Brain pericyte (primary cell): ENCODE measurements at places on chromosomes 6 and 20.

GRCh38 chr6:107823047-107823557 lies 1.0 kb downstream of the SCML4 start:
- DNase-seq: no peak

GRCh38 chr20:50358971-50359370 lies 151.2 kb upstream of the PTPN1 start:
- DNase-seq: no peak

- no peak for DNase-seq
Observed at GRCh38 chr6:37731888-37732287, 34.2 kb upstream of the MDGA1 start.

- DNase-seq: peak; percentile 11
Observed at GRCh38 chr6:54284161-54284860, 23.9 kb upstream of the TINAG start.

GRCh38 chr6:1076531-1077459 lies 235.1 kb upstream of the FOXQ1 start:
- DNase-seq: no peak

DNA sequence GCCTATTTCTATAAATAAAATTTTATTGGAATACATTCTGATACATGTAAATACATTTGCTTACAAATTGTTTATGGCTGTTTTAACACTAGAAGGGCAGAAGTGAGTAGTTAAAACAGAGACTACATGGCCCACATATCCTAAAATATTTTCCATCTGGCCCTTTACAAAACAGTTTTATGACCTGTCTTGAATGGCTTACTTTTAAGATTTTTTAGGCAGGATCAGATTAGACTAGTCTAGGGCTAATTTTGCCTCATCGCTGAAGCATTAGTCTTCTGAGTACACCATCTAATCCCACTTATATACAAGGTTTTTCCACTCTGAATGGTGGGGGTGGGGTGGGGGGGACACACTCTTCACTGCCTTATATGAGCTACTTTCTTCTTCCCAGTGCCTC lies 27.1 kb downstream of the PLAGL1 start:
- DNase-seq: no peak

DNA sequence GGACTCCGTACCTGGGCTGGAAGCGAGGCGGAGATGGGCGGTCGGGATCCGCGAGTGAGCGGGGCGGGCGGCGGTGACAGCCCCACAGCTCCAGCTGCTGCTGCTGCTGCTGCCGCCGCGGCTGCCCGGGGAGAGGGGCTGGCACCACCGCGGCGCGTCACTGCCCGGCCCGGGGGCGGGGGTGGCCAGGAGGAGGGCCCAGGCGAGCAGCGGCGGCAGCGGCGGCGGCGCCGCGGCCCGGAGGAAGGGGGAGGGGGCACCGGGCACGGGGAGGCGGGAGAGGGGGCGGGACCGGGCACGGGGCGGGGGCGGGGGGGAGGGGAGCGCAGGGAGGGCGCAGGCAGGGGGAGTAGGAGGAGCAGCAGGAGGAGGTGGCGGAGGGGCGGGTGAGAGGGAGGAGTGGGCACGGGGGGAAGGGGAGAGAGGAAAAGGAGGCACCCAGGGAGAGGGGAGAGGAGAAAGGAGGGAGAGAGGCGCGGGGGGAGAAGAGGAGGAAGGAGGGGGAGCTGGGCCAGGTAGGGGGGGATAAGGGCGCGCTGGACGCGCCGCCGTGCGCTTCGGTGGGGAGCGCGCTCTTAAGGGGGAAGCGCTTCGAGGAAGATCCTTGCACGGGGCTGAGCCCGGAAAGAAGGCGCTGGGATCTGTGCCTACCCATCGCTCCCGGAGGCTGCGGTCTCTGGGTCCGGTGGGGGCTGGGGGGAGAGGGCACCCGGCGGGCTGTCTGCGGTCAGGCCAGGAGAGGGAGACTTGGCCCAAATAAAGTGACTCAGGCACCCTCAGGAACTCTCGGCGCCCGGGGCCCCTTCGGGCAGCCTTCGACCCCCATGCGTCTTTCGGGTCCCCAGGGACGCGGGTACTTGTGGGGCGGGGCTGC lies 101.5 kb downstream of the NOL4L start:
- no peak for DNase-seq

GRCh38 chr20:8721098-8721497 lies 347.8 kb upstream of the PLCB4 start:
- peak; percentile 15 for DNase-seq

DNA sequence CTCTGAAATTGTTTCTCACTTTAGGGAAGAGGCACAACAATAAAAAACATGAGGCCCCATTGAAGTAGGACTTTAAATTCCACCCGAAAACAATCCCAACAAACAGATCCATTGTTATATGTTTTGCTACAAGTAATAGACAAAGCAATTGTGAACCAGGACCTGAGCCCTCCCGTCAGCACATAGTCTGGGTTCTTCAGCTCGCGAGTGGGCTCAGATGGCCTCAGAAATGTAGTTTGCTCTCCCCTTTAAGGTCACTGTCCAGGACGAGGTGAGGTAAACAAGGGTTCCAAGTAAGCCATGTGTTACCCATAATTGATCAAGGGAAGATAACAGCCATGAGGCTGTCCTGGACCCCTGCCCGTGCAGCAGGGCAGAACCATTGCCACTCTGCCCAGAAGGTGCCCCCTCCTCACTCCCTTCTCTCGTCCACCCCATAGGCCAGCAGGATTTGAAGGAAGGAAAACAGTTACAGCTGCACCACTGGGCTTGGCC lies 160.1 kb upstream of the QKI start:
- DNase-seq: no peak

DNA sequence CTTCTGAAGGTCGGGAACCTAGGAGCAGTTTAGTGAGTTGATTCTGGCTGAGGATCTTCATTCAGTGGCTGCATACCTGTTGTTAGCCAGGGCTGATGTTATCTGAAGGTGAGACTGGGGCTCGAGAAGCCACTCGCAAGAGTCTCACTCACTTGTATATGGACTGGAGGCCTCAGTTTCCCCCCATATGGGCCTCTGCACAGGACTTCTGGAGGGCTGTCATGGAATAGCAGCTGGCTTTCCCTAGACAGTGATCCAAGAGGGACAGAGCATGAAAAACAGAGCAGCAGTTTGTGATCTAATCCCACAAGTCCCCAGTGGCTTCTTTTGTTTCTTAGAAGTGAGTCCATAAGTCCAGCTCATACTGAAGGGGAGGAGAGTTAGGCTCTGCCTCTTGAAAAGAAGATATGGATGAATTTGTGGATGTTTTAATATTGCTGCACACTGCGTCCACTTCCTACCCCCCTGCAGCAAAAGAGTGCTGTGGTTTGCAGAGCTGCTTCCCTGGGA lies 623.4 kb downstream of the CDH26 start:
- no peak for DNase-seq

- DNase-seq: no peak
Observed at GRCh38 chr20:32902456-32903420, 44.0 kb downstream of the EFCAB8 start.

GRCh38 chr20:1281279-1282057 lies 15.4 kb downstream of the SNPH start:
- no peak for DNase-seq

DNA sequence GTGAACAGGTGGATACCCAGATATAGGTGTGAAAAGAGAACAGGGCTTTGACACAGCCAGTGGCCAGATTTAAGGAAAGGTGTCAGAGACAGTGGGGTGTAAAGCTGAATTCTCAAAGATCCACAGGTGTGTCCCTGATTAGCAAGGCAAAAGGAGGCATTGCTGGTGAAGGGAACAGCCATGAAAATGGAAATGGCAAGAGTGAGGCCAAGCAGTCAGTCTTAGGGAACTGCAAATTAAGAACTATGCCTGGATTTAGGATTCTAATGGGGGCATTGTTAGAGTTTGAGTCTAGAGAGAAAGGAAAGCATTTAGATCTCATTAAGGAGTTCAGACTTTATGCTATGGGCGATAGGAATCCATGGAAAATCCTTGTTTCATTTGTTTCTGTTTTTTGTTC lies 789.2 kb downstream of the MAFB start:
- no peak for DNase-seq

GRCh38 chr6:22590423-22590822 lies 21.1 kb downstream of the HDGFL1 start:
- no peak for DNase-seq

GRCh38 chr20:62702895-62703852 lies 5.5 kb upstream of the NTSR1 start:
- DNase-seq: peak; percentile 27

- no peak for DNase-seq
Observed at GRCh38 chr6:158565122-158565429, 5.2 kb downstream of the TMEM181 start.

DNA sequence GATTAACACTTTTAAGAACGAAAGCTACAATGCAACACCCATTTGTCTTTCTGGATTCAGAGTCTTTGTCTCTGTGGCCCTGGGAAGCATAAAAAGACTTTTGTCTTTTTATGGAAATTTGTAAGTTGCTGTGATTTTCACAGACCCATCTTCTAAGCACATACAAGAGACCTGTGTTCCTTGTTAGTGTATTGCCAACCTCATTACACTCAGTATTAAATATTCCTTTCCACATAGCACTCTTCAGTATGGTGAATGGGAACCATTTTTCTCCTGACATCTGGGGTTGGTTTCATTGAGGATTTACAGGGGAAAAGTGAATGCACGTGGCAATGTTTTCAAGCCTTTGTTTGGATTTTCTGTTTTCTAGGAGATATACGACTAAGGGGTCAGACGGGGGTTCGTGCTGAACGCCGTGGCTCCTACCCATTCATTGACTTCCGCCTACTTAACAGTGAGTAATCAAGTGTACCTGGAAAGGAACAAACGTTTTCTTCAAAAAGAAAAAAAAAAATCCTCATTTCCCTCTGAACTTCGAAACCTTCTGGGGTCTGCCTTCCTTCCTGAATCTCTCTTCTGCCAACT lies 141.7 kb downstream of the MTFR2 start:
- DNase-seq: no peak

DNA sequence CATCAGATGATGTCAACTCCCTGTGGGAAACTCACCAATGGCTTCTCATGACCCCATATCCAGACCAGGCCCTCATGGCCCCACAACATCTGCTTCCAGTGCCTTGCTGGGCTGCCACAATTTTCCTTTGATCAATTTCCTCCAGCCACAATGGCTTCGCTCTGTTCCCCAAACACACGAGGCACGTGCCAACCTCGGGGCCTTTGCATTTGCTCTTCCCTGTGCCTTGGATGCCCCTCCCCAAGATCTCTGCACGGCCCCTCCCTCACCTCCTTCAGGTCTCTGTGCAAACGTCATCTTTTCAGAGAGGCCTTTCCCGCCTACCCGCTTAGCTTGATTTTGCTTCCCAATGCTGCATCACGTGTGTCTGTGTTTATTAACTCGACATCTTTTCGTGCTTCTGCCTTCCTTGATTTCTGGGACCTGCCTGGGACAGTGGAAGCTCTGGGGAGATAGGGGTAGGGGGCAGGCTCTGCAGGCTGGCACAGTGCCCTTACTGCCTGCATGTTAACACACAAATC lies 13.1 kb downstream of the PEDS1 start:
- no peak for DNase-seq

- no peak for DNase-seq
Observed at GRCh38 chr6:89928604-89929003, 34.3 kb downstream of the GJA10 start.

DNA sequence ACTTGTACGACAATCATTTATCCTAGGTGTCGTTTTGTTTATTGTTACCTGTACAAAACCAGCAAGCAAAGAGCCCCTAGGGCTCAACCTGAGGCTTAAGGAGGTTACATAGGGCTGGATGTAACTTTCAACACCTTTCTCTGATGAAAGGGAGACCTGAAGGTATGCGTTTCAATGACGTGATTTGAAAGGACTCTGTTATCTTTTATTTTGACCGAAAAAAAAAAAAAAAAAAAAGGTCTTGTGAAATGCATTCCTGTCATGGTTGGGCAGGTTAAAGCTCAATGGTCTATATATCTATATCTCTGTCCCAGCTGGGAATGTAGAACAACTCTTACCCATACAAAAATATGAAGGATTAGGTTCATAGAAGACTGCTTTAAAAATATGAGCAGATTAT lies 78.7 kb upstream of the SASH1 start:
- no peak for DNase-seq

DNA sequence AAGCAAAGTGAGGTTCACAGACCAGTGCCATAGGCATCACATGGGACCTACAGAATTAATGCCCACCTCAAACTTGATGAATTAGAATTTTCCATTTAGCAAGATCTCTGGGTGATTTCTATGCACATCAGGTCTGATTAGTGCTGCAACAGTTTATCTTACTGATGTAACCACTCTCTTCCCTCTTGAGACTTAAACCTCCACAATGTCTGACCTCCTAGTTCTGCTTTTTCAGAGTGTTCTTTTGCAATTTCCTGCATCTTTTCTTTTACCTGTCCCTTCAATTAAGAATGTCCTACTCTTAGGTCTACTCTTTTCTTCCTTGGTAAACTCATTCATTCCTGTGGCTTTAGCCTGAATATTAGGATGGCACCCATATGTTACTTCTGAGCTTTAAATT lies 615.3 kb downstream of the TFAP2A start:
- no peak for DNase-seq

DNA sequence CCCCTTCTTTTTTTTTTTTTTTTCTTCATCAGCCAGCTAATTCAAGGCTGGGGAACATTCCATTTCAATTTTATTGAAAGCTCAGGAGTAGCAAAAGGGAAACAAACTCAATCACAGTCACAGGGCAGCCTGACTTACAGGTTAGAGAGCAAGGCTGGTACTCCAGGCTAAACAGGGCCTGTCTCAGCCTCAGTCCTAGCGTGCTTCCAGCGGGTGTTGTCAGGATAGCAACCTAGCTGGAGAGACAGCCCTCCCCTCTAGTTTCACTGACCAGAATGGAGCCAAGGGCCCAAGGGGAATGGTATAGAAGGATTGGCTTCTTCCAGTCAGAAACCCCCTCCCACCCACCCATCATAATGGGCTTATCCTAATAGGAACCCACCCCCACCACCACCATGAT lies 132.9 kb downstream of the PXDC1 start:
- no peak for DNase-seq

GRCh38 chr6:154157082-154157481 lies 118.0 kb downstream of the OPRM1 start:
- no peak for DNase-seq

GRCh38 chr20:25547063-25547462 lies 38.3 kb downstream of the NINL start:
- DNase-seq: no peak

DNA sequence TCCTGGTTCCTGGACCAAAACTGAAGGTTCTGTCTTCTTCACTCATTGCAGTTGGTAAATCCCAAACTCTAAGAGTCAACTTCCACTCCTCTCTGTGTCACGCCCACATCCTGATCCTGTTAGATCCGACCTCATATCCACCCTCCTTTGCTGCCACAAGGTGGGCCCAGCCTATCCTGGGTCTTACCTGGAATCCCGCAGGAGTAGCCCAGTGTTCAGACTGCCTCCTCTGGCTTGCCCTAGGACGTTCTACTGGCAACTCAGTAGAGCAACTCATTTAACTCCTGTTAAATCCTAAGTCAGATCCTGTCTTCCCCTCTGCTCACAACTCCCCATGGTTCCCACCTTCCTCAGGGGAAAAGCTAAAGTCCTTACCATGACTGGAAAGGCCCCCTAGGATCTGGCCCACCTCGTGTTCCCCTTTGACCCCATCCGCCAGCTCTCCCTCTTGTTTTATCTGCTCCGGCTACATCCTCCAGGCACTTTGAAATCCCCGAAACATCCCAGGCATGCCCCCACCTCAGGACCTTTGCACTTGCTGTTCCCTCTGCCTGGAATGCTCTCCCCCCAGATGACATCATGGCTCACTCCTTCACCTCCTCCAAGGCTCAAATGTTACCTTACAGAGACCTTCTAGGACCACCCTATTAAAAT lies 43.9 kb downstream of the TFEB start:
- no peak for DNase-seq

GRCh38 chr6:138162955-138163575 lies 1.3 kb downstream of the ARFGEF3 start:
- no peak for DNase-seq
